ENCODE measurements at places on chromosomes 5 and 9.

DNA sequence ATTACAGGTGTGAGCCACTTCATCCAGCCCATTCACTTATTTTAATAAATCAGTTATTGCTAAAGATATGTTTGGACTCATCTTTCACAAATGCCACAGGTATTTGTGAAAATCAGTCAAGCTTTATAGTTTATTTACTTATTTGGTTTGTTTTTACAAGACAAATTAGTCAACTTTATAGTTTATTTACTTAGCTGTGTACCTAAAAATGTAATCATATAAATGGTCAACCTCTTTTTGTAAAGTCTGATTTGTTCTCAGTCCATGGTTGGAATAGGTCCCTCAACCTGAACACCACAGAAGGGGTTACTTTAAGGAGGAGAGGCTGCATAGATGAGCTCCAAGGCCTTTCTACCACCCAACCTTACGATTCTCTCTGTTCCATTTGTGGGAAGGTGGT is 80.2 kb downstream of the GNAQ start:
- DNase-seq = no peak

DNA sequence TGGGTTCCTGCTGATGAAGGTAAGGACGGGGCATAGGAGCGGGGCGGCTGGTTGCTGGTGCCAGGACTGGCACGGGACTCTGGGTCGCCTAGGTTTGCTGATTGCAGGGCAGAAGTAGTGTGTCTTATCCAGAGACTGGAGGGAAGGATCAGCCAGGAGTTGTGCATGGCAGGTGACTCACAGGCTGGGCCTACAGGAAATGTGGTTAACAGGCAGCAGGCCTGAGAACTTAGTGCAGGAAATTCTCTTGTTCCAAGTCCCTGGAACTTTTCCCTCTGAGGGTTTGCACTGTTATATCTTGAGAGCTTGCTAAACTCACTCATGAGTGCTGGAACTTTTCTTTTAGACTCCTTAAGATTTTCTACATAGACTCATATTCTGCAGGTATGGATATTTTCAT is 95.1 kb downstream of the ANXA2R start:
- no peak for DNase-seq

DNA sequence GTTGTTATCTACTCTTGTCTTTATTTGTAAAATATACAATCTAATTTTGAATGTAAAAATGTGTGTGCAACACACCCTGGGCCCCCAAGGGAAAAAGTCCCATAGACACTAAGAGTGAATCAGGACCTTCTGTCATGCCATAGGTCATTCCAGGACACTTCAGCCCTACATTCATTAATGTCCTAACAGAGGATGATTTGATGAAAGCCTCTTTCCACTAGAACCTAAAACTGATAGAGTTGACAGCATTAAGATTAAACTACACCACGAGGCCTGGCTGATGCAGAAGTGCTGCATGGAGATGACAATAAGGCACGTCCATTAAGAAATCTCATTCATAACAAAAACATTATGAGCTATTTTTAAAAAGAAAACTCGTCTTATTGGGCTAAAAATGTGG is 46.2 kb downstream of the FRMD3 start:
- DNase-seq = no peak

DNA sequence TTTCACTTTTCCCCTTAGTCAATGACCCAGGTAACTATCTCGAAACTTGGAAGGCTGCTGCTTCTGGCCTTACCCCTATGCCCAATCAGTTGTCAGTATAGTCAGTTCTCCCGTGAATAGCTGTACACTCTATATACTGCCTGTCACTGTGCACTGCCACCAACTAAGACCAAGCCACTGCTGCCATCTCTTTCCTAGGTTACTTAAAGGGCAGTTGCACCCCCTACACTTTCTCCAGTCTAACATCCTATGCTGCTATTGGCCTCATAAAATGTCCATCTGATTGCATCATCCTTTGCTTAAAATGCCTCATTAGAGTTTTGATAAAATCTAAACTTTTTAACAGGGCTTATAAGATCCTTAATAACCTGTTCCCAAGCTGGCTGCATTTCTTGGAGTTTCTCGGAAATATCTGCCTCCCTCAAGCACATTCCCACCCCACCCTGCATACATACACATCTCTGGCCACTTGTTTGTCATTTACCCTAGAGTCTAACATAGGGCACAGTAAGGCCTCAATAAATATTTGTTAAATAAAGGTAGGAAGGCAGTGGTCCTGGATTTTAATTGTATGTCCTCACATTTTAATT is 32.8 kb upstream of the TNFAIP8 start:
- no peak for DNase-seq

- DNase-seq = no peak
These were observed 34.2 kb downstream of the LHX2 start for GRCh38 chr9:124045830-124046177.

DNA sequence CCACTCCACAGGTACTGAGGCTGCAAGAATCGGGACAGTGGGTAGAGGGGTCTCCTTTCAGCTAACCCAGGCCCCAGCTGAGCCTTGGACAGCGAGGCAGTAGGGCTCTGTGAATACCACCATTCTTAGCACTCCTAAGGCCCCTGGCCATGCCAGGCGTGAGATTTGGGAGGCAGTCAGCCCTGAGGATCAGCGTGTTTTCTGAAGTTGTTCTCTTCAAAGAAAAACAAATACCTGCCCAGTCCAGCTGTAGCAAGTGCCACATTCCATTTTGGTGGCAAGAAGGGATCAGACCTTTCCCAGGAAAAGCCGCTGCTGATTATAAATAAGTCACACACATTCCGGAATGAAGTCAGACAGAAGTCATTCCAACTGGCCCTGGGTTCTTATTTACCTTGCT is 47.8 kb downstream of the RALGPS1 start:
- DNase-seq = no peak

DNA sequence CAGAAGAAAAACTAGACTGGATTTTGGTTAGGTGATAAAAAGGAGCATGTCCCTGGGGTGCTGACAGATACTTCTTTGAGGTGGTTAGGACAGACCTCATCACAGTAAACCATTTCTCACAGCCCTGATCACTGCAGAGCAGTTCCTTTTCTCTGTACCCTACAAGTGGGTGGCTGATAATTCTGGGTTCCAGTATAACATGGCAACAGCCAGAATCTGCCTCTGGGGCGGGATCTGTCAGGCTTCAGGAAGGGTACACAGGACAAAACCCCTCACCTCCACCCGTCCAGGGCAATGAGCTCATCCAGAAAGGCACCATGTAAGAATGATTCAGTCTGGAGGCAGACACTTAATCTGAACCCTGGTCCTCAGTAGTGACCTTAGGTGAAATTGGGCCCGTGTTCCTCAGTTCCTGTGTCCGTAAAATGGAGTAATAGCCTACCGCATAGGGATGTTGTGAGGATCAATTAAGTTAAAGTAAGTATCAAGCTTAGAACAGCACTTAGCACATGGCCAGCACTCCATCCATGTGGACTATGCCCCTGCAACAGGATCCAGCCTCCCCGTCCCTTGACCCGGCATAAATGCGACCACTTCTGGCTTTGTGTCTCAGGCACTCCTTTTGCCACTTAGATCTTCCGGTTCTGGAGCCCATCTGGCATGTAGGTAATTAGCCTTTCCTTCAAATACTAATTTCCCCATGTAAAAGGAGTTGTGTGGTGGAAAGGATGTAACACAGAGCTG is 129.2 kb downstream of the LHFPL2 start:
- DNase-seq = no peak

DNA sequence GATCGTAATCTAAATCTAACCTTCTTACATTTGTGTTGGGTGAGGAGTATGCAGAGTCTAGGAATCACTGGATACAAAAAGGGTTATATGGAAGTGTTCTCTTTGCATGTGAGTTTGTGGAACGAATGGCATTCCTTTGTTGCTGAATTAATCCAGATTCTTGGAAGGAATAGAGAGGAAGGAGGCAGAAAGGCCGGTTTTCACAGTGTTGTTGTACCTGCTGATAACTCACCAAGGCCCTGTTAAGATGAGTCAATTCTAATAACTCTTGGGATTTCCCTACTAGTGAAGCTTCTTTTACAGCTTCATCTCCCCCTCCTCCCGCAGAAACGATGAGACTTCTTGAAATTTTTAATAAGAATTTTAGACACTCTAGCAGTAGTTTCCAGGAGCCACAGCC is 84.0 kb downstream of the ZSWIM6 start:
- DNase-seq = no peak

DNA sequence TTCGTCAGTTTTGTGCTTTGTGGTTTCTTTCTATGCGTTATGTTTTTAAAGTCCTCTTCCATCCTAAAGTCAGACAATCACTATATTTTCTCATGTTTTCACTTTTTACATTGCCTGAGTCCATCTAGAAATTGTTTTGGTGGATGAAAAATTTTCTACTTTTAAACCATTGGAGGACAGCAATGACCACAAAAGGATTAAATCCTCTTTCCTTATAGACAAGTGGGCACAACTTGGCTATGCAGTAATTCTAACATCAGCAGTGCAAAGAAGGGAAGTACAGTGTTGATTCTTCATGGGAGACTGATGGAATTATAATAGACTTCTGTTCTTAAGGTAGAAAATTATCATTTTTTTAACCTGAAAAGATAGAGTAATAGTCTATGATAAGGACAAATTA is 75.5 kb downstream of the PALM2AKAP2 start:
- no peak for DNase-seq

DNA sequence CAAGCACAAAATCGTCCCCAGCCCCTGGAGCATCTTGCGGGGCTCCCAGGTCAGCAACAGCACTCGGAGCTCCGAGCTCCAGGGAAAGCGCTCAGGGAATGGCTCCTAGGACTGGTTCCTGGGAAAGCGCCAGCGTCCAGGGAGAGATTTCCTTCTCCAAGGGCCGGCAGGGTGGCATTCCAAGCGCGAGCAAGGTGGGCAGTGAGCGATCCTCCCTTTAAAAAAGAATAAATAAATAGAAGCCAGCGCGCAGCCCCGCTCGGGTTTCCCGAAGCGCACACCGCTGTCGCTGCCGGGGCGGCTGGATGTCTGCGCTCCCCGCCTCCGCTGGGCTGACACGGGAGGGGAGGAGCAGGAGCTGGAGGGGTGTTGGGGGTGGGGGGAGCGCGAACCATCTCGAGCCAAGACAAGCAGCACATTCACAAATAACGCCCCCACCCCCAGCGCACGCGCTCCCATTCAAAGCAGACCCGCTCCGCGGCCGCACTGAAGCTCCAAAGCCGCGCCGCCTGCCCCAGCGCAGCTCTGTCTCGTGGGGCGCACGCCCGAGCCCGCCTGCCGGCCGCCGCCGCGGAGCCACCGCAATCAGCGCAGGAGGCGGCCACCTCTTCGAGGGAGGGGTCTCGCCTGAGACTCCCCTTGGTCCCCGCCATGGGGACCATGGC is 327.4 kb downstream of the SH3GL2 start:
- DNase-seq = no peak

- peak; percentile 13 for DNase-seq
These were observed 147.1 kb downstream of the ERCC6L2 start for GRCh38 chr9:96022445-96023051.

- DNase-seq = peak; percentile 41
These were observed 14.8 kb upstream of the CEMIP2 start for GRCh38 chr9:71783120-71783523.

GRCh38 chr9:82308836-82309235 is 320.3 kb downstream of the SPATA31D1 start:
- peak; percentile 2 for DNase-seq

GRCh38 chr5:147169399-147169798 is 65.4 kb upstream of the STK32A start:
- no peak for DNase-seq

DNA sequence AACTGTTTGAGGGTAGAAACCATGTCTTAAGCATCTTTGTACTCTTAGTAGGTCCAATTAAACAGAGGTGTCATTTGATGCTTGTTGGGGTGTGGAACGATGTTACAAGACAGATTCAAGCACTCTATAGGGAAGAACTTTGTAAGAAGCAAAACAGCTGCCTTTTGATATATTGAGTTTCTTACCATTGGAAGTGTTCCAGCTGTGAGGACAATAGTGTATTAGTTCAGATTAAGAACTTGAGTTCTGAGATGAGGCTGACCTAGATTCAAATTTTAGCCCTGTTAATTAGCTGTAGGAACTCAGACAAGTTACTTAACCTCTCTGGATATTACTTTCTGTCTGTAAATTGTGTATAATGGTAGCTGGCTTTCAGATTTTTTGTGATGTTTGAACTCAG is 19.6 kb upstream of the ZNF462 start:
- DNase-seq = no peak

- DNase-seq = no peak
These were observed 264.8 kb downstream of the HSPA4 start for GRCh38 chr5:133316346-133317343.

GRCh38 chr5:68845131-68845530 is 248.7 kb upstream of the SLC30A5 start:
- DNase-seq = no peak

- DNase-seq = peak; percentile 65
These were observed 11.4 kb downstream of the MTAP start for GRCh38 chr9:21813575-21814473.

DNA sequence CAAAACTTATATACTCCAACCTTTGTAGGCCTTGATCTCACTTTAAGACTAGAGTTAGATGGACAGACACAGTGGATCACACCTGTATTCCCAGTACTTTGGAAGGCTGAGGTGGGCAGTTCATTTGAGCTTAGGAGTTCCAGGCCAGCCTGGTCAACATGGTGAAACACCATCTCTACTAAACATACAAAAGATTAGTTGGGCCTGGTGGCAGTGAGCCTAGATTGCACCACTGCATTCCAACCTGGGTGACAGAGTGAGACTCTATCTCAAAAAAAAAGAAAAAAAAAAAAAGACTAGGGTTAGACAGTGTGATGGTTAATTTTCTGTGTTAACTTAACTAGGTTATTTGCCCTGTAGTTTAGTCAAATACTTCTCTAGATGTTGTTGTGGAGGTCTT is 74.1 kb downstream of the CFAP95 start:
- DNase-seq = no peak

DNA sequence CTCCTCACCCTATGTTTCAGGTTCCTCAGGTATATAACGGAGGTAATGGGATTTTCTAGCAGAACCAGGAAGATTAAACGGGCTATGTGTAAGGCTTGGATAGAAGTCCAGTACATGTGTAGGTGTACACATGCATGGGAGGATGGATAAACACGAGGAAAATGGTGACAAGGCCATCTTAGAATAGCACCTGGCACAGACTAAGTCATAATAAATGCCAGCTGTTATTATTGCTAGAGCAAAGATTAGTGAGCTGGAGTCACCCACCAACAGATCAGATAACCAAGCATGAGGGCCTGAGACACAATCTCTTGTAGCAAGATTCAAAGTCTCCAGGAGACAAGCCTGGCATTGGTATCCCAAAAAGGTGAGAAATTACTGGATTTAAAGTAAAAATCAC is 21.1 kb downstream of the SPOCK1 start:
- no peak for DNase-seq

DNA sequence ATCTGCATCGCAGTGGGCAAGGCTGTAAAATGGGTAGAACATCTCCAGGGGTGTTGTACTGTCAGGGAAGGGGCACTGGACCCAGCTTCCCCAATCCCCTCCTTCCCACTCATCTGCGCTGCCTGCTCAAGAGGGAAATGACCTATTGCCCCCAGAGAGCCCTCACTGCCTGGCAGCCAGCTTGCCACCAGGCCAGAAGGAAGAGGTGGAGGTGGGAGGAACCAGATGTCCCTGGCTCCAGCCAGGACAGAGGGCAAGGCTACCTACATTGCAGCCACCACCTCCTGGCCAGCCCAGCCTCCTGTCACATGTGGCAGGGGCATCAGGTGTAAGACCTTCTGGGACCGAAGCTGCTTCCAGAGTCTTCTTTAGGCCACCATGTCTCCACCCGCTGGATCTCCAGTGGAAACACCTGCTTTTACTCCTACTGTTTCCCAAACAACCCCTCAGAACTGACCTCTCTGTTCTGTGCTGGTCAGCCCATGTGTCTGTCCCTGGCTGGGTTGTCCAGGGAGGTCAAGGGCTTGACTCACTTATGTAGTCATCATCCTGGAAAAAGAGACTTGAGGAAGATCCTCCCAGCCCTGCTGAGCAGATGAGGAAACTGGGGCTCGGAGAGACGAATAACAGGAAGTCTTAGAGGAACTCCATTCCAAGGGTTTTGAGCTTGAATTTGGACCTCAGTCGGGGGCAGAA is 42.3 kb downstream of the JADE2 start:
- no peak for DNase-seq

Measured in DMS153 (cell line).